ENCODE measurements at places on chromosomes 6 and 20.
A peak's percentile ranks its signal among the peaks of the same experiment; 100 is the strongest.

DNA sequence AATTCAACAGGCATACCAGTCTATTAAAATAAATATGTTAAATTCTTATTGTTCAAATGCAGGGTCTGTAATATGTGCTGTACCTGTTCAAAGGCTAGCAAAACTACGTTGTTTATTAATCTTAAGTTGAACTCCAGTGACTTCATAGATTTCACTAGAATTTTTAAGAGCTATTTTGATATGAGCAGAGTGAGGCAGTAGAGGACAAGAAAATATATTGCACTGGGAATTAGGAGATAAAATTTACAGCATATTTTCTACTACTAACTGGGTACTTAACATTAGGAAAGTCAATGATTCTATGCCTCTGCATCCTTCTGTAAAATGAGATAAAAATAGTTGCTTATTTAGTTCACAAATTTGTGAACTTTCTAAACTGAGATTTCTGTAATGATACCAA lies 162.2 kb upstream of the BMP5 start:
- DNase-seq = no peak

- DNase-seq = no peak
Observed at GRCh38 chr20:51597389-51598231, 55.1 kb upstream of the NFATC2 start.

- peak; percentile 81 for DNase-seq
Observed at GRCh38 chr20:14716351-14716801, 379.0 kb upstream of the FLRT3 start.

DNA sequence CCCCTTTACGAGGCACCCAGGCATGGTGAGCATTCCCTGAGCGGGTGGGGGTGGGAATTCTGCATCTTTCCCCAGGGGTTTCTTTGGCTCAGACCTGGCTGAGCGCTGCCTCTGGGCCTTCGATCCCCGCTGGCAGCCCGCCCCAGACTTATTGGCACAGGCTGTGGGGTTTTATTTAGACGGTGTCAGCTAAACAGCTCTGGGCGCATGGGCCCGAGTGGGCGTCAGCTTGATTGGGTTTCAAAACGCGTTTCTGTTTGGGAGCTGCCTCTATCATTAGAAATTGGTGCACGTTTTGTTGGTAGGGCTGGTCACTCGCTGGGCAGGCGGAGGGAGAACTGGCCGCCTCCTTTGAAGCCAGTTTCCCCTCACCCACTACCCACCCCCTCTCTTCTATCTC lies 21.0 kb downstream of the PMEPA1 start:
- DNase-seq = no peak

- no peak for DNase-seq
Observed at GRCh38 chr6:139981066-139981624, 606.7 kb upstream of the CITED2 start.

DNA sequence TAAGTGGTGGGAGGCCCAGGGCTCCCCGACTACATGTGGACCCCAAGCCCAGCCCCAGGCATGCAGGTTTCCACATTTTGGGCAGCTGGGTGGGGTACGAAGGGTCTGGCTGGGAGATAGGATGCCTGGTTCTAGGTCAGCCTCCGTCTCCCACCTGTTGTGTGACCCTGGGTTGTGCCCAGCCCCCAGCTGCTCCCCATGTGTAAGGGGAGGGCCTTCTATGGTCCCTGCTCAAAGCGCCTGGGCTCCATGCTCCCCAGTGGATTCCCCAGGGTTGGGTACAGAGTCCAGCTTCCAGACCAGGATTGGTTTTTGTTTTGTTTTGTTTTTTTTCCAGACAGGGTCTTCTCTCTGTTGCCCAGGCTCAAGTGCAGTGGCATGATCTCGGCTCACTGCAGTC lies 1.1 kb upstream of the VWA7 start:
- no peak for DNase-seq
